ENCODE measurements at places on chromosomes 4 and X.

GRCh38 chr4:75726577-75726976 is 2.2 kb downstream of the USO1 start:
- no peak for DNase-seq

- DNase-seq = no peak
These were observed 44.3 kb downstream of the TBC1D9 start for GRCh38 chr4:140711910-140712309.

DNA sequence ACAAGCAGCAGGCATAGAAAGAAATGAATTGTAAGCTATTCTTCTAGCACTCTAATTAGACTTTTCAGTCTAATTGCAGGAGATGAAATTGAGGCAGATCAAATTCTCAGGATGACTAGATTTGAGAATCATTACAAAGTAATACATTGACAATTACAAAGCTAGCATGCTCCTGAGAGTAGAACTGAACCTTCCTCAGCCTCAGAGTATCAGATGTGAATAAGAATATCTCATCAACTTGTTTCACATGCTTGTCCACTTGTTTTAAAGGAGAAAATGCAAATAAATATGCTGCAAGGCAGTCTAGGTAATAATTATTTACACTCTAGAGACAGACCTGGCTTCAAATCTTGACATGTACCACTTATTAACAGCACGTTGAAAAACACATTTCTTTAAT is 491.0 kb upstream of the MAGEB2 start:
- DNase-seq = no peak

- no peak for DNase-seq
These were observed 31.9 kb downstream of the ART3 start for GRCh38 chr4:76106442-76106841.

- DNase-seq = no peak
These were observed 124.9 kb downstream of the RELL1 start for GRCh38 chr4:37561196-37561802.

DNA sequence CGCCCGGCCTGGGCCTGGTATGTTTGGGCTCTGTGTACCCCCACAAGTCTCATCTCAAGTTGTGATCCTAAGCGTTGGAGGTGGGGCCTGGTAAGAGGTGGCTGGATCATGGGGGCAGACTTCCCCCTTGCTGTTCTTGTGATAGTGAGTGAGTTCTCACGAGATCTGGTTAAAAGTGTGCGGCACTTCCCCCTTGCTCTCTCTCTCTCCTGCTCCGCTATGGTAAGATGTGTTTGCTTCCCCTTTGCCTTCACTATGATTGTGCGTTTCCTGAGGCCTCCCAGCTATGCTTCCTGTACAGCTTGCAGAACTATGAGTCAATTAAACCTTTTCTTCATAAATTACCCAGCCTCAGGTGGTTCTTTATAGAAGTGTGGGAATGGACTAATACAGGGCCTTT is 53.0 kb downstream of the CHST7 start:
- no peak for DNase-seq

DNA sequence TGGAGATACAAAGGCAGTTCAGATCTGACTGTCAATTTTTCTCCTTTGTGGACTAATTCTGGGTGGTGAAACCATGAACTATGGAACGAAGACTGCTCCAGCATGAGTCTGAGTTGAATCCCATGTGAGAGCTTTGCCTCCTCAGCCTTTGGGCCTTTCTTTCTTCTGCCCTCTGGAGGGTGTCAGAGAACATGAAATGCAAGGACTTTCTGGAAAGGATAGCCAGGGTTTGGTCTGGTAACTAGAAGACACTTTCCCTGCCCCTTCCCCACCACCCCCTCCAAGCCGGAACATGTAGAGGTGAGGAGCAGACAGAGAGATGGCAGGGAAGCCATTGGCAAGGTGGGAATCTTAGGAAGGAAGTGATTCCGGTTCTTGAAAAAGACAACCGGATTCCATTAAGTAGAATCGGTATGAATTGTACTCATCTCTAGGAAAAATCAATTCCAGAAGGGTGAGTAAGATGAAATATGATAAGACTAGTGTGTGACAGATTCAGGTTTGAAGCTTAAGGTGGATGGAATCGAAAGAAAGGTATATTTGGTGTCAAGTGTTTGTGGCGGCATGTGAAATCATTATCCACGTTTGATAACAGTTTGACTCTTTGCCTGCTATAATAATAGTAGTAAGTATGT is 19.0 kb downstream of the FHL1 start:
- DNase-seq = no peak

DNA sequence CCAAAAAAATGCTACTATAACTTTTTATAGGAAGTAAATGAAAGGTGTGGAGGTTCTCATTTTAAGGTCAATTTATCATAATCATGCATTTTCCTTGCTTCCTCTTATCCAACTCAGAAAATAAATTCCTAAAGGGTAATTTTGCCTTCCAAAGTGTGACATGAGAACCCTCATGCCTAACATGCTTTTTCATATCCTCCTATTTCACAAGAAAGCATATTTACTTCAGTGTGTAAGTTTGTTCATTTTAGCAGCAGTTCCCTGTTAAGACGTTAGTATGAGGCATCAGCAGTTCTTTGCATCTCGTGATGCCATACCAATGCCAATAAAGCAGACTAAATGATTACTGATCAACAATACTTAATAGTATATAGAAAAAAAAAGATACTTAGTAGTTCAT is 18.4 kb downstream of the WDFY3 start:
- no peak for DNase-seq

DNA sequence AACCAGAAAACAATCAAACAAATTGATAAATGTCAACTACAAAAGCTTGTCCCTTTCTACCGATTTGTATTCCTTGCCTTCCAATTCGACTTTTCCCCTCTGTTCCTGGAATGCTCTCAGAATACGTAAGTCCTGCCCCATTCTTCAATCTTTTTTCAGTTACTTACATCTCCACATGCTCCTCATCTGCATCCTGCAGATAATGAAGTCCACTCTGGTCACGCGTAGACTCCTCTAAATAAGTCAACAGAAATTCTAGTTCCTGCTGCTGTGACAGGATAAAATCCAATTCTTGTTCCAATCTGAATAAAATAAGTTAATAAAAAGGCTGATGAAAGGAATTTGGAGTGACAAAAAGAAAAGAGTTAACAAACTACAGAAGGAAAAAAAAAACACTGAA is 34.4 kb upstream of the RBM41 start:
- no peak for DNase-seq

DNA sequence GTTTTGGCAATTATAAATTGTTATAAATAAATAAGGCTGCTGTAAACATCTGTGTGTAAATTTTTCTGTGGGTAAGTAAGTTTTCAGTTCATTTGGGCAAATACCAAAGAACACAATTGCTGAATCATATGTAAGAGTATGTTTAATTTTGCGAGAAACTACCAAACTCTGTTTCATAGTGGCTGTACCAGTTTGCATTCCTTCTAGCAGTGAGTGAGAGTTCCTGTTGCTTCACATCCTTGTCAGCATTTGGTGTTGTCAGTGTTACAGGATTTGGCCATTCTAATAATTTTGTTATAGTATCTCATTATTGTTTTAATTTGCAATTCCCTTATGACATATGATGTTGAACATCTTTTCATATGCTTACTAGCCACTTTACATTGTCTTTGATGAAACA is 48.4 kb downstream of the ARFIP1 start:
- no peak for DNase-seq

DNA sequence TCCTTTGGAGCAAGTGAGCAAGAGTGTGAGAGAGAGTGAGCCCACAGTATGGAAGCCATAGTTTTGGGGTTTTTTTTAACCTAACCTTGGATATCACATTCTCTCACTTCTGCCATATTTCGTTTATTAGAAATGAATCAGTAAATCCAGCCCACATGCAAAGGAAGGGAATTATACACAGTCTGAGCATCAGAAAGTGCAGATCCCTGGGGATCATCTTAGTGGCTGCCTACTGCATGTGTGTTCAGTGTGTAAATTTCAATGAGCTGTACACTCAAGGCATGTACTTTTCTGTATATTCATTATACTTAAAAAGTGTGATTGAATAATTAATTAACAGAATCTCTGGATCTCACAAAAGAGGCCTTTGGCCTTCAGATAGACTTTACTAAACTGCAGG is 133.8 kb upstream of the PRPS2 start:
- no peak for DNase-seq

DNA sequence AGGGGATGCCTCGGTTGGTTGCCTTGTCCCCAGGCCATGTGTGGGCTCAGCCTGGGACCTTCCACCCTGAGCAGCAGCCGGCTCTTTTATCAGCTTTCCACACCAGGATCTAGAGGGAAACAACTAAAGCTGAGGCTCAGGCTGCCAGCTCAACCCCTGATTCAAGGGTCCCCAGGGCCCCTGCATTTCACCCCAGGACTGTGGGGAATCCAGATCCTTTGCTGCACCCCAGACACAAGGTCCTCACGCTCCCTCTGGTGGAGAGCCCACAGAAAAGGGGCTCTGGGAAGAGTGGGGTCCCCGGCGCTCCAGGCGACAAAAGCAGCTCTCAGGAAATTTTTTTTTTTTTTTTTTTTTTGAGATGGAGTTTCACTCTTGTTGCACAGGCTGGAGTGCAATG is 64.3 kb downstream of the ZFYVE28 start:
- peak; percentile 52 for DNase-seq

DNA sequence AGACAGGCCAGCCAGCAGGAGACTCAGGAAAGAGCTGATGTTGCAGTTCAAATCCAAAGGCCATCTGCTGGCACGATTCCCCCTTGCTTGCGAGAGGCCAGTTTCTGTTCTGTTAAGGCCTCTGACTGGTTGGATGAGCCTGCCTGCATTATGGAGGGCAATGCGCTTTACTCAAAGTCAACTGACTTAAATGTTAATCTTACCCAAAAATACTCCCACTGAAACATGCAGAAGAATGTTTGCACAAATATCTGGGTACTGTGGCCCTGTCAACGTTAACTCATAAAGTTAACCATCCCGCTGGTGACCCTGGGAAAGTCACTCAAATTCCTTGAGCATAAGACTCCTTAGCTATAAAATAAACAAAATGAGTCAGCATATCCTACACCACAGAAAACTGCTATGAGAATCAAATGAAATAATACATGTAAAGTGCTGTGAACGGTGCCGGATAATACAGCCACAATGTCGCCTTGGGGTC is 326.4 kb downstream of the EVC2 start:
- no peak for DNase-seq

GRCh38 chrX:26071618-26072017 is 66.5 kb upstream of the MAGEB18 start:
- peak; percentile 40 for DNase-seq

DNA sequence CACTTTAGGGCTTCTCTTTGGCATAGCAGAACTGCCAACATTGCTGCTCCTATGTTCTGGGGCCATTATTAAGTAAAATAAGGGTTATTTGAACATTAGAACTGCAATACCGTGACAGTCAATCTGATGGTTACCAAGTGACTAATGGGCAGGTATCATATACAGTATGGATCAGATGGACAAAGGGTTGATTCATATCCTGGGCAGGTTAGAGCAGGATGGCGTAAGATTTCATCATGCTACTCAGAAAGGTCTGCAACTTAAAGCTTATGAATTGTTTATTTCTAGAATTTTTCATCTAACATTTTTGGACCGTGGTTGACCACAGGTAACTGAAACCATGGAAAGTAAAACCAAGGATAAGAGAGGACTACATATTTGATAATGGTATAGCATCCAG is 40.9 kb downstream of the BRCC3 start:
- no peak for DNase-seq

- DNase-seq = no peak
These were observed 356.0 kb downstream of the ADAM29 start for GRCh38 chr4:175273995-175274753.

GRCh38 chr4:86841309-86841708 is 7.9 kb downstream of the SLC10A6 start:
- DNase-seq = no peak

DNA sequence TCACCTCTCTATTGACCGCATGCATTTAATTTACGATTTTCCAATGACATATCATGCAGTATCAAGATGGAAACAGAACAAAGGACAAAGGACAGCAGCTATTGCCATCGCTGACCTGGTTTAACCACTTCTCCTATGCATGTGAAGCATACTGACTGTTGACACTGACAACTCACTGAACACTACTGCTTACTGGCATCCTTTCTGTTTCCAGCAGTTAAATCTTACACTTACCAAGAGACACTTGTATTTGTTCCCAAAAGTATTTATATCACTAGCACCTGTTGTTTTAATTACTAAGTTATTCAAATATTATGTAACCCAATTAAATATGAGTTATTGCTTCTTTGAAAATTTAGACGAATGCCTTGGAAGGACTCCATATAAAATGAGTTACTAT is 176.7 kb downstream of the PDGFC start:
- no peak for DNase-seq

DNA sequence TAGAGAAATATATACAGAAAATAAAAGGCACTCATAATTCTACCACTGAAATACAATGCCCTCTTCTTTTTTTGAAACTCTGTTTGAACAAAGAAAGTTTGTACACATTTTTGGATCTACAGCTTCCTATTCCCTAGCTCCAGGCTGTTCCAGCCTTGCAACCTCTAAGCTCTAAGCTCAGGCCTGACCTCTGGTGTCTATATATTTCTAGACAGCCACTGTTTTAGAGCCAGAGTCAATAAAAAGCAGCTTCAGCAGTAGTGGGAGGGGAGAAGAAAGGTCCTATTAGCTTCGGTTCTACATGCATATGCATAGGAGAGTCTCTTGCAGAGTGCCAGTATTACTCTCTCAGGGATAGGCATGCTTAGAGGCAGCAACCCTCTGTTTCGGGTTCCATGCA is 39.7 kb downstream of the CLDN2 start:
- DNase-seq = no peak

- DNase-seq = no peak
These were observed 73.1 kb downstream of the FAT1 start for GRCh38 chr4:186650401-186651180.

DNA sequence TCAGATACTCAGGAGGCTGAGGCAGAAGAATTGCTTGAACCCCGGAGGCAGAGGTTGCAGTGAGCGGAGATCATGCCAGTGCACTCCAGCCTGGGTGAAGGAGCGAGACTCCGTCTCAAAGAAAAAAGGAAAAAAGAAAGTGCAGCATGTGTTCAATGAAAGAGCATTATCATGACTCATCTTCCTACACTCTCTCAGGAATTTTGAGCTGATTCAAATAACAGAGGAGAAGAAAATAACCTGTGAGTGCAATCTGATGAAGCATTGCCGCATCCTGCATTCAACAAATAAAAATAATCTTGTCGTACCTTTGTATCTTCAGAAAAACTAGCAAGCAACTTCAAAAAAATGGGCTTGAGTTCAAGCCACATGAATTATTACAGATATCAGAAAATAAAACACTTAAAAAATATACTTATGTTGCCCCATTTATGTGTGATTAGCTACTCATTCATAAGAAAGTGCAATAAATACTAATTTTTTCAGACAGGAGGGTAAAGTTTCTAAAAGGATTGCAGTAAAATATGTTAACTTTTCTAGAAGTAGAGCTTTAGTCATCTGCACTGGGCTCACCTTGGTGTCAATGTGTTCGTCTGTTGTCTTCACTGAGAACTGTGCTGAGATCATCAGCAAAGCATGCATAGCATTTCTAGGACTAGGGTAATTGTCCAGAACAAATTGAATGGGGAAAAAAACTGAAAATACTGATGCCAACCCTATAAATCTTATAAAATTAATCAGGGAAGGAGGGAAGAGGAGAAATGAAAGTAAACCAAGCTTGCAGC is 90.4 kb upstream of the VCX3B start:
- DNase-seq = no peak

- DNase-seq = no peak
These were observed 91.1 kb upstream of the NKX1-1 start for GRCh38 chr4:1497189-1497801.

Data from chondrocyte (in vitro differentiated cells).